ENCODE measurements at places on chromosomes 12 and 14. TPM values are rescaled to one million over a fixed set of nuclear protein-coding genes. Genes with fewer than 3 reads are reported as not detected.

Gene CCDC177
- not detected for total RNA-seq

Gene TOMM20L
- not detected for total RNA-seq

Gene TMEM52B
- total RNA-seq: 3.4 TPM

GRCh38 chr12:74820324-74820723 is 282.7 kb downstream of the ATXN7L3B start:
- no peak for DNase-seq

DNA sequence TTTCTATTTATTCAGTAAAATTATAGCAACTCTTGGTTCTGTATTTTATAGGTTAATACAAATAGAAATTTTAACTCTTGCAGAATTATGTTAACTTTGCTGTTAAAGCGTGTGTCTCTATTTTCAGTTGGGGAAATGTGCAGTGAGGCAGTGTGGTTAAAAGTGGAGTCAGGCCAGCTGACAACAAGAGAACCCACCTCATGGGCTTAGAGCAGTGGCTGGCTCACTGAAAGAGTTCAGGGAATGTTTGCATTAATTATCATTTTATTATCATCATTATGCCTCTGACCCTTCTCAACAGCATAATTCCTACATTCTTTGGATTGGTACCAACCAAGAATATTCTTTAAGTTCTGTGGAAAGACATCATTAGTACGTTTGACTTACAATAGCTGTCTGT is 163.8 kb downstream of the DERA start:
- DNase-seq: no peak

DNA sequence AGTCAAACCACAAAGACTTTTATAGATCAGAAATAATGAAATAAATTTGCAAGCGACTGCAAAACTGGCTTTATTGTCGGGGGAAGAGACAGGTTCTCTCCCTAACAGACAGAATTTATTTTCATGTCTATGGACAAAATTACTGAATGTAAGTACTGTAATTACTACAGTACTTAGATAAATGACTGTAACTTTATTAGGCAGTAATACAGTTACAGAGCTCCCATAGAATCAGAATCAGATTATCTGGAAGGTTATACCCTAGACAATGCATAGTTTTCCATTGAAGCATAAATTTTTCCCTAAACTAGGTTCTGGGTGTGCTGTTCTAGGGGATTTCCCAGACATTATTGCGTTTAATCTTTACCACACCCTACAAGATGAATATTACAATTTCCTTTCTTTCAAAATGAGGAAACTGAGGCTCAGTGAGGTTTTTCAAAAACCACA is 114.2 kb downstream of the C12orf75 start:
- DNase-seq: peak; percentile 47

DNA sequence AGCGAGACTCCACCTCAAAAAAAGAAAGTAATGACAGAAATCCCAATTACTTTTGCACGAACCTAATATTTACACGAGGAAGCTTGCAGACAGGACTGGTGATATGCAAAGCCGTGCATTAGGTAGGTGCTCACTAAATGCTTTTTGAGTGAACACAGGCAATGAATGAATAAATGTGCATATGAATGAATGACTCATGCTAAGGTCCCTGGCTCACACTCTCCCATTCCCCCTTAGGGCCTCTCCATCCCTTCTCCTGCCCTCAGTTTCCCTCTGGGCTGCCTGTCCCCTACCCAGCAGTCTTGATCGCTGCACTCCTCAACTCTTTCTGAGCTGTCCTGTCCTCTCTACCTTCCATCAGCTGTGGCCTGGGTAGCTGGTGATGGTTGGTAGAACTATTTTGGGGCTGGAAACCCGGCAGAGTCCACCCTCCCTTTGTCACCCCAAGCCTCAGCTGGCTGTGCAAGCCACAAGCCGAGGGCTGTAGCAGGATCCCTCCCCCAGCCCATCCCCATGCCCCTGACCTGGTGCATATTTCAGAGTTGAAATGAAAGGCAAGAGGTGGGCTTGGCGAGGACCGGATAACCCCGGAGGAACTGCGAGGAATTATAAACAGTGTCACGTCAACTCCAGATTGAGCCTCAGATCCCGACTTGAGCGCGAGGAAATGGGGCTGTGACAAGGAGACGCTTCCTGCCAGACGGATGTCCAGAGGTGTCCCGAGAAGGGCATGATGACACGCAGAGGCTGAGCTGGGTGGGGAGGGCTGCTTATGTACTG is 191.7 kb upstream of the GSC start:
- no peak for DNase-seq

GRCh38 chr12:90280564-90281058 is 572.0 kb upstream of the ATP2B1 start:
- DNase-seq: peak; percentile 13

- no peak for DNase-seq
These were observed 1.9 kb downstream of the FOXN3 start for GRCh38 chr14:89415159-89415558.

- DNase-seq: no peak
These were observed 175.0 kb upstream of the LMNTD1 start for GRCh38 chr12:25728056-25728595.

Measured in A172 (cell line).